Lung (tissue), 17 donors: ENCODE measurements at places on chromosomes 5 and 9. TPM values are rescaled to one million over a fixed set of nuclear protein-coding genes. Genes with fewer than 3 reads are reported as not detected.

The TAF11L8 gene
- polyA plus RNA-seq = not detected

The CCDC69 gene
- polyA plus RNA-seq = 73.6 TPM

The PAPPA gene
- 2.7 TPM for polyA plus RNA-seq

The FOXI1 gene
- polyA plus RNA-seq = 0.10 TPM

The MLLT3 gene
- 10.0 TPM for polyA plus RNA-seq

The PDLIM4 gene
- 8.3 TPM for polyA plus RNA-seq

The C9orf43 gene
- polyA plus RNA-seq = 0.28 TPM

The RLN2 gene
- polyA plus RNA-seq = 0.98 TPM

The SLC1A1 gene
- 5.1 TPM for polyA plus RNA-seq

The AQP3 gene
- 218 TPM for polyA plus RNA-seq

The CDC14B gene
- 4.5 TPM for polyA plus RNA-seq

The RFK gene
- polyA plus RNA-seq = 16.0 TPM

The SPATA6L gene
- polyA plus RNA-seq = 4.6 TPM

The PCDHB11 gene
- polyA plus RNA-seq = 0.53 TPM

The SLC4A9 gene
- 0.05 TPM for polyA plus RNA-seq

The DRD1 gene
- polyA plus RNA-seq = 0.23 TPM

The TUBB4B gene
- 338 TPM for polyA plus RNA-seq

The HCN1 gene
- polyA plus RNA-seq = not detected

The RANBP6 gene
- polyA plus RNA-seq = 5.8 TPM

The INSL6 gene
- polyA plus RNA-seq = not detected

The ZNG1F gene
- polyA plus RNA-seq = 6.5 TPM

The NAIP gene
- 7.0 TPM for polyA plus RNA-seq

The BNC2 gene
- polyA plus RNA-seq = 1.3 TPM

The NKD2 gene
- polyA plus RNA-seq = 34.3 TPM

The BTNL9 gene
- polyA plus RNA-seq = 70.1 TPM

The CDH12 gene
- polyA plus RNA-seq = 0.02 TPM

The MTX3 gene
- 5.4 TPM for polyA plus RNA-seq

The RUFY1 gene
- 37.3 TPM for polyA plus RNA-seq

The RAB3C gene
- 0.66 TPM for polyA plus RNA-seq

The OR1J2 gene
- not detected for polyA plus RNA-seq

The PHYKPL gene
- 52.0 TPM for polyA plus RNA-seq

The TLE1 gene
- polyA plus RNA-seq = 18.3 TPM

The PPP2CA gene
- 117 TPM for polyA plus RNA-seq

The ADAMTS19 gene
- 0.02 TPM for polyA plus RNA-seq

The GPR150 gene
- polyA plus RNA-seq = 0.08 TPM

The LCN10 gene
- 6.4 TPM for polyA plus RNA-seq

The PCDHB13 gene
- polyA plus RNA-seq = 0.59 TPM

The KCNV2 gene
- not detected for polyA plus RNA-seq

The GTF3C4 gene
- 3.1 TPM for polyA plus RNA-seq

The TXNDC8 gene
- polyA plus RNA-seq = not detected

The DND1 gene
- polyA plus RNA-seq = 1.5 TPM

The CTXN3 gene
- polyA plus RNA-seq = not detected

The LCN15 gene
- 0.16 TPM for polyA plus RNA-seq

The RORB gene
- polyA plus RNA-seq = 1.1 TPM

The RNF183 gene
- polyA plus RNA-seq = 1.1 TPM

The ASTN2 gene
- polyA plus RNA-seq = 1.4 TPM

The PCDHGA1 gene
- polyA plus RNA-seq = 0.15 TPM

The MAMDC2 gene
- 11.2 TPM for polyA plus RNA-seq

The IFNA13 gene
- polyA plus RNA-seq = not detected

The FAM219A gene
- polyA plus RNA-seq = 16.4 TPM

The RIGI gene
- 9.2 TPM for polyA plus RNA-seq

The DMRT2 gene
- 0.98 TPM for polyA plus RNA-seq

The MYMK gene
- polyA plus RNA-seq = not detected

The TNPO1 gene
- 9.4 TPM for polyA plus RNA-seq

The SLC6A19 gene
- polyA plus RNA-seq = not detected

The SLC12A2 gene
- polyA plus RNA-seq = 2.8 TPM

The SPAG8 gene
- polyA plus RNA-seq = 5.8 TPM

The SPATA31D4 gene
- polyA plus RNA-seq = not detected
